Stimulated activated CD4-positive, alpha-beta T cell treated with anti-CD3 and anti-CD28 coated beads, Interleukin-4, amount 100 ng/mL, for 4 hours (primary cell): ENCODE measurements at places on chromosomes 3 and 15.
A peak's percentile ranks its signal among the peaks of the same experiment; 100 is the strongest.

GRCh38 chr3:32278714-32279113 is 40.2 kb downstream of the CMTM8 start:
- no peak for DNase-seq

DNA sequence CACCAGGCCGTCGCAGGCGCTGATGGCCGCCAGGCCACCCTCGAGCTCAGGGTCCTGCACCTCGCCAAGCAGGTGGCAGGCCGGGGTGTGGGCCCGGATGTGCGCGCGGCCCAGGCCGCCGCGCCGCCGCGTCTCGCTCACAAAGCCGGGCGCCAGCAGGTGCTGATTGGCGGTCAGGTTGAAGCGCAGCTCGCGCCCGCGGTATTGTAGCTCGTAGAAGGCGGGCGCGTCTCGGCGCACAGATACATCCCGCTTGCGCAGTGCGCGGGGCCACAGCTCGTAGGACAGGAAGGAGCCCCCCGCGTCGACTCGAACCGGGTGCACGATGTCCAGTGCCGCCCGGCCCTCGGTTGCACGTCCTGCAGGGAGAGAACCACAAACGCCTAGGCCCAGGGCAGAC is 11.1 kb downstream of the ADAMTS7 start:
- no peak for DNase-seq

DNA sequence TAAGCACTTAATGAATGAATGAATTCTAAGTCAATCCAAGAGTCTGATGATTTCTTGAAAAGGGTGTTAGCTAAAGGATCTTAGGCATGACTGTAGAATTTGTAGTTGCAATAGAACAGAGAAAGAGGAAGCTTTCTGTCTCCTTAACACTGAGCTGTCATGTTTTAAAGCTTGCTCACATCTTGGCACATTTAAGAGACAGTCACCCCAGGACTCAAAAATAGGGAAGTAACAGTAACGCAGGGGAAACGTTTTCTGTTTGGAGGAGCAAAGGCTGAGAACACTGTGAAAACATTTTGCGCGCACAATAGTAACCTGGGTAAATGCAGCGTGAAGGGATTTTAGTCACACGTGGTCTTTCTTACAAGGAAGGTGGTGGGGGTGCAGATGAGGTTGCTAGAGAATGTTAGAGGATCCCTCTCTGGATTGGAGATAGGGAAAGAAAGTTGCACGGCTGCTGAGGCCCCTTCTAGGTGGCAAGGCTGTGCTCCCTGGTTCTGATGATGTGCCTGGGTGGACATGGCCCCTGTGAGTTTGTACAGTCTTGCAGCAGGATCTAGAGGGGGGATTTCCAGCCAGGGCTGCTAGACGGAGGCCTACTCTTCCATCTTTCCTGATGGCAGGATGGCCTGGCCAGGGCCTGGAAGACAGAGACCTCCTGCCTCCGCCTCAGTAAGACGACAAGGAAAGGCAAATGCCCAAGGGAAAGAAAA is 12.0 kb downstream of the STARD5 start:
- DNase-seq, result no peak

GRCh38 chr3:66353530-66353929 is 132.7 kb downstream of the SLC25A26 start:
- no peak for DNase-seq

- no peak for DNase-seq
Observed at GRCh38 chr3:30848087-30848779, 46.2 kb downstream of the GADL1 start.

GRCh38 chr15:51830276-51830806 is 888 bp downstream of the TMOD3 start:
- DNase-seq, result no peak

DNA sequence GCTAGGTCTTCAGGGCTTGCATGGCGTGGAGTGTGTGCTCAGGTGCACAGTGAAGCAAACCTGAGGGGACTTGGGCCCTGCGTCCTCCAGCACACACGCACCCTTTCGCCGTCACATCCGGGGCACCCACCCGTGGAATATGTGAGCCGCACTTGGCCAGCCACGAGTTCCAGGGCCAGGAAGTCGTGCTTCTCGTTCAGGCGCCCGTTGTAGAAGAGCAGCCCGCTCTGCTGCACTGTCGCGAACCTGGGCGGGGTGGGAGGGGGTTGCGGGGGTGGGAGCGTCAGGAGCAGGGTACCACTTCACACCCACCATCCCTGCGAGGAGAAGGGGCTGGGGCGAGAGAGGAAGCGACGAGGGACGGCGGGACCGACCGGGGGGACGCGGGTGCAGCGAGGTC is 7.1 kb downstream of the CELSR3 start:
- peak; percentile 79 for DNase-seq

DNA sequence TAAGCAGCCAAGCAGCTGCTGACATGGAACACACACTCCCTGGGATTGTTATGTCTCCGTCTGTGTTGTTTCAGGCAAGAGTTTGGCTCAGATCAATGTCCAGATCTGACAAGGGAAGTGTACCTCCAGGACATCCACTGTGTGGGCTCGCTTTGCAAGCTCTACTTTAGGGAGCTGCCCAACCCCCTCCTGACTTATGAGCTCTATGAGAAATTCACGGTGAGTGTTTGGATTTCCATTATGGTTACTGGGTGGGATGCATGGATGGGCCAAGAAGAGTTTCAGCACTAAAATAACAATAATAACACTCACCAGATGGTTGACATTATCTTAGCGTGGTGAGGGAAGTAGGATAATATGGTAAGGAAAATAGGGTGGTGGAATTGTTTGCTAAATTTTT is 74.1 kb downstream of the ARHGAP31 start:
- no peak for DNase-seq

- DNase-seq, result no peak
Observed at GRCh38 chr3:141012571-141012970, 38.6 kb upstream of the SPSB4 start.

GRCh38 chr3:155179966-155180757 is 100.0 kb downstream of the MME start:
- no peak for DNase-seq

DNA sequence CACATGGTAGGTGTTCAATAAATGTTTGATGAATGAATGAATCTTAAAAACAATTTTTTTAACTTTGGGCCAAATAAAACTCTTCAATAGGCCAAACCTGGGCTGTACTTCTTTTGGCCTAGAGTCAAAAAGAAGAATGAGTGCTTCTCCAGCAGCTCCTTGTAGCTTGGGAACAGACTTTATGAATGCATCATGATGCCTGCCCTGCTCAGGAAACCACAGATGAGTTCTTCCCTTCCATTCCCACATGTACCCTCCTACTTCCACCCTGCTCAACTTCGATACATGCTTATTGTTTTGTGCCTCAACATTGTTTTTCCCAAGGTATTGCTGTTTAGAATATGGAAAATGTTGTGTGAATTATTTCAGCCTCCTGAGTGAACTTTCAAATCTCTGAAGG is 87.0 kb downstream of the FILIP1L start:
- no peak for DNase-seq

- no peak for DNase-seq
Observed at GRCh38 chr3:35674451-35675109, 35.3 kb downstream of the ARPP21 start.

GRCh38 chr15:43285609-43286037 is 18.9 kb upstream of the TGM5 start:
- peak; percentile 11 for DNase-seq

GRCh38 chr15:91946075-91946474 is 92.6 kb downstream of the SLCO3A1 start:
- DNase-seq, result no peak

DNA sequence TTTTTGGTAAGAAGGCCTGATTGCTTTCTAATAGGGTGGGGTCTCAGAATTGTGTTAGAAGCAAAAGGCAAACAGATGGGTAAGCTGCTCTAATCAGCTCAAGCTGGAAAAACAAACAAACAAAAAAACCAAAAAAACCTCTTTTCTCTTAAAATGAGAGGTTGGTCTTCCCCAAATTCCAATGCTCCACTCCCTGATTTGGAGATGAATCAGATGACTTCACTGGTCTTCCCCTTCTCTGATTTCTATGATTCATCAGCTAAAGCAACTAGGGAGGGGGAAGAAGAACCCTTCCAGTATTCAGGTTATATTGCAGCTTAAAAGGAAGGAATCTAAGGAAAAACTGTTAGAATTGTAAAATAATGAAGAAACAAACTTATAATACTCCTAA is 9.6 kb upstream of the ANXA2 start:
- no peak for DNase-seq

GRCh38 chr15:100463515-100463914 is 65.2 kb downstream of the CERS3 start:
- no peak for DNase-seq

DNA sequence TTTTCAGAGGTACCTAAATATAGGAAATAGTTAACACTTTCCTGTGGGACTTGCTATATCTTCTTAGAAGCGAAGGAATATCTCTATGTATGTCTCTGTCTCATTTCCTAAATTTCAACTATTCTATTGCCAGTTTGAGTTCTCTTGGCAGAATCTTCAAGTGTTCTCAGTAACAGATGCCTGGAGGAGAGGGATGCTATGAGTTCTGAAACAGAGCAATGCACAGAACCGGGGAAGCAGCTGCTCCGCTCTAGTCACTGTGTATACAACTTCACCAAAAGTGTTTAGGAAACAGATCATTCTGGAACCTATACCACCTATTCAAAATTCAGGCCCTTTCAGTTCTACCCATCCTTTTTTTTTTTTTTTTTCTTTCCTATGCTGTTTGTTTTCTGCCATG is 144.6 kb downstream of the RORA start:
- DNase-seq, result no peak

DNA sequence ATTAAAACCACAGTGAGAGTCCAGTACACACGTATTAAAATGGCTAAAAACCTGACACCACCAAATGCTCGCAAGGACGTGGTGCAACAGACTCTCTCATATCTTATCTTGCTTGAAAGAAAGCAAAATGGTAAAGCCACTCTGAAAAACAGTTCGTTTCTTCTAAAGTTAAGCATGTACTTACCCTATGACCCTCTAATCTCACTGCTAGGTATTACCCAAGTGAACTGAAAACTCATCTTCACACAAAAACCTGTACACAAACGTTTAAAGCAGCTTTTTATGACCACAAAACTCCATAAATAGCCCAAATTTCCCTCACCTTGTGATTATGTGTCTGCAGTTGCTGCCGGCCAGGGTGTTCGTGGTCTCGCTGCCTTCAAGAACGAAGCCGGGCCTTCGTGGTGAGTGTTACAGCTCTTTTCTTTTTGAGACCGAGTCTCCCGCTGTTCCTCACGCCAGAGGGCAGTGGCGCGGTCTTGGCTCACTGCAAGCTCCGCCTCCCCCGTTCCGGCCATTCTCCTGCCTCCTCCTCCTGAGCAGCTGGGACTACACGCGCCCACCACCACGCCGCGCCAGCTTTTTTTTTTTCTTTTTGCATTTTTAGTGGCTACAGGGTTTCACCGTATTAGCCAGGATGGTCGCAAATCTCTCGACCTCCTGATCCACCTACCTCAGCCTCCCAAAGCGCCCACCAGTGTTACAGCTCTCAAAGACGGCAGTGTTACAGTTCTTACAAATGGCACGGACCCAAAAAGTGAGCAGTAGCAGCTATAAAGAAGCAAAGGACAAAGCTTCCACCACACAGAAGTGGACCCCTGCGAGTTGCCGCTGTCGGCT is 165.4 kb downstream of the TJP1 start:
- DNase-seq, result no peak

DNA sequence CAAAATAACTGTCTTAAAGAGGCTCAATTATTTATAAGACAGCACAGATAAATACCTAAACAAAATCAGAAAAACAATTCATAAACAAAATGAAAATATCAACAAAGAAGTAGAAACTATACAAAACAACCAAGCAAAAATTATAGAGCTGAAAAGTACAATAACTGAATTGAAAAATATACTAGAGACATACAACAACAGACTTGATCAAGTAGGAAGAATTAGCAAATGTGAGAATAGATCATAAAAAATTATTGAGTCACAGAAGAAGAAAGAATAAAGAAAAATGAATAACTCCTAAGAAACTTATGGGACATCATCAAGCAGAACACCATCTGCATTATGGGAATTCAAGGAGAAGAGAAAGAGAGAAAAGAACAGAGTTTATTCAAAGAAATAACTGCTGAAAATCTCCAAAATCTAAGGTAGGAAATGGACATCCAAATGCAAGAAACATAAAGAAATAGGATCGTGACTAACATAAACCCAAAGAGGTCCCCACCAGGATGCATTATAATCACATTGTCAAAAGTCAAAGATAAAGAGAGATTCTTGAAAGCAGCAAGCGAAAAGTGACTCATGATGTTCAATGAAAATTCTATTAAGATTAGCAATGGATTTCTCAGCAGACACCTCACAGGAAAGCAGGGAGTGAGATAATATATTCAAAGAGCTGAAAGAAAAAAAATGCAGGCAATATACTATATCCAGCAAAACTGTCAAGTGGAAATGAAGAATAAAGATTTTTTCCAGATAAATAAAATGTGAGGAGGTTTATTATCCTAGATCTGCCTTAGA is 85.9 kb downstream of the DCLK3 start:
- no peak for DNase-seq

DNA sequence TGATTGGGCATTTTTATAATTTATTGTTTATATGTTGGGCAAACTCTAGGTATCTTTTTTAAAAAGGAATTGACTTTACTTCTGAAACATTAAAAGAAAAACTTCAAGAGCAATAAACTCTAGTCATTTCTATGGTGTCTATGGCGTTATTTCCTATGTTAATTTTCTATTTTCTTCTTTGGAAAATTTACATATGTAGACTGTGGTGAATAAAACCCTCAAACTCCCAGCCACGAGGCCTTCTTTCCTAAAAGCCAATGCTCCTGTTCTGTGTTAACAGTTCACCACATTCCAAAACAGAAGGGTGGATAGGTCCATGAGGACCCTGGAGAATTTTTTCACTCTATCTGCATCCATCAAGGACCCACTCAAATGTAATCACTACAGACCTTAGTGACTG is 44.3 kb upstream of the B3GNT5 start:
- no peak for DNase-seq

DNA sequence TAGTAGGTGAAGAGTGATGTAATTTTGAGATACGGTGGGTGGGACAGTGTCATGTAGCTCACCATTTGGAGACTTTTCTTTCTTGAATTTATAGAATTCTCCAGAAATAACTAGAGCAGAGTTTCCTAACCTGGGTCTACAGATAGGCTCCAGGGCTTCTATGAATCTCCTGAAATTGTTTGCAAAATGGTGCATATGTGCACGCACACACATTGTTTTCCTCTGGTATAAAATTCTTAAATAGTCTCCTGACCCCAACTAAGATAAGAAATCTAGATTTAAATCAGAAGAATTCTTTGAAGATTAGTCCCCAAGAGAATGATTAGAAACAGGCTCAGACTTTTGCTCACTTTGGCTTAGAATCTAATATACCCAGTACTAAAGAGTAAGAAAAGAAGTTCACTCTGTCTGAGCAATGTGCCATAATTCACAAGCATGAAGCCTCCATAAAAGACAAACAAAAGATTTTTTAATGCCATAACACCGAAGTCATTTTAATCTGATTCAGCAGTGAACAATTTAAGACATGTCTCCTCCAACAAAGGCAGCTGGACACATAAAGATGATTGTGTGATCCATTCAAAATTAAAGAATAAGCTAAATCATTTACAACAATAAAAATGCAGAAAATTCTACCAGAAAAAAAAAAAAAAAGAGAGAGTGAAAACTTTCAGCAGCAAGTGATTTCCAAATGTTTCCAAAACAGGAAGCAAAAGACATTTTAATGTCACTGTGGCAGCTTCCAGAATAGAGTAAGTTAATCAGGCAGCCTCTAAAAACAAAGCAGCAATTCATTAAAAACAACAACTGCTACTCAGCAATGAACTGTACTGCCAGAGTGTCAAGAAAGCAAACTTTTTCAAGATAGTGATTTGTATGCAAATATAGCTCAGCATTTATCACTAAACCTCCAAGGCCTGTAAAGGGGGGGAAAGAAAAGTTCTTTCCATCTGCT is 975.5 kb upstream of the CFAP20DC start:
- no peak for DNase-seq
